AG04449 (cell line): ENCODE measurements at places on chromosomes 2 and 18.

DNA sequence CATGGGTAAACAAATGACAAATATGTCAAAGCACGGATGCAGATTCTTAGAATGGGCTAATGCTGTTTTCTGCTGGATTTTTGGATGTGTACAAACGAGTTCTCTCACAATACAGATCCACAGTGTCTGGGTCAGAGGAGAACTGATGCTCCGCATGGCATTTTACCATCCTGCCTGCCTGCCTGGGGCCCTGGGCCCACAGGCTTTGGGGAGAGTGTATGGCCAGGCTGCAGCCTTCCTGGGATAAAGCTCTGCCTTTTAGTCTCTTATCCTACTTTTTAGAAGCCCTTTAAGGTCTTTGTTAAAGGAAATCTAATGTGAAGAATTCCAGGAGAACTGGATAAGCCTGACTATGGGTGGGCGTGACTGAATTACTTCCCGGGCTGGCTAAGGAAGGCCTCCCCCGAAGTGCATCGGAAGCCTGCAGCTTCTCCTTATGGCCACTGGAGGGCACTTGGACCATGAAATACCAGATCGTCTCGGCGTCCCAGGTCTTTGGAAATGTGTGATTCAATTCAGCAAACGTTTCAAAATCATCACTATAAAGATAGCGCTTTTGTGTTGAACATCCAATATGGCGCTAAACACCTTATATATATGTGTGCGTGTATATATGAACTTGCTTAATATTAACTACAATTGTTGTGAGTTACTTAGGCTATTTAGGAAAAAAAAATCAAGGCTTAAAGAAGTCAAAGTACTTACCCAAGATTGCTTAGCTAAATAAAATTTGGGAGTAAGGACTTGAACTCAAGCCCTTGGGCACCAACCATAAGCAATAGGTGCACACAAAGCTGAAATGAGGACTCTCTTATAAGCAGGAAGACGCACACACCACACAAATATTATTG is 15.2 kb upstream of the DNPEP start:
- peak; percentile 42 for DNase-seq

DNA sequence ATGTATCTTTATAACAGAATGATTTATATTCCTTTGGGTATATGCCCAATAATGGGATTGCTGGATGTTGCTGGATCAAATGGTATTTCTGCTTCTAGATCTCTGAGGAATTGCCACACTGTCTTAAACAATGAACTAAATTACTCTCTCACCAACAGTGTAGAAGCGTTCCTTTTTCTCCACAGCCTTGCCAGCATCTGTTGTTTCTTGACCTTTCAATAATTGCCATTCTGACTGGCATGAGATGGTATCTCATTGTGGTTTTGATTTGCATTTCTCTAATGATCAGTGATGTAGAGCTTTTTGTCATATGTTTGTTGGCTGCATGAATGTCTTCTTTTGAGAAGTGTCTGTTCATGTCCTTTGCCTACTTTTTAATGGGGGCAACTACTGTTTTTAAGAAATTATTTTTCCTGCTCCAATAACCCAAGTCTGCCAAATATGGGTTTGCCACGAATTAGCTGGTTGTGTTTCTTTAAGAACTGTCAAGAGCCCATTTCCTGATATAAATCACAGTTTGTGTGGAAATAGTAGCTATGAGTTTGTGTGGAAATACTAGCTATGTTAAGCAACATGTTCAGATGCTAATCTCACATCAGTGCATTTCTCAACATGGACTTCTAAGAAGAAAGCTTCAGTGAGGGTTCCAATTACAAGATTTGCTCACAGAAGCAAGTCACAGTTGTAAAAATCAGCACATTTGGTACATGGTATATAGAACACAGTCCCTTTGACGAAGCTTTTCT is 259.4 kb downstream of the ANAPC1 start:
- peak; percentile 60 for DNase-seq

DNA sequence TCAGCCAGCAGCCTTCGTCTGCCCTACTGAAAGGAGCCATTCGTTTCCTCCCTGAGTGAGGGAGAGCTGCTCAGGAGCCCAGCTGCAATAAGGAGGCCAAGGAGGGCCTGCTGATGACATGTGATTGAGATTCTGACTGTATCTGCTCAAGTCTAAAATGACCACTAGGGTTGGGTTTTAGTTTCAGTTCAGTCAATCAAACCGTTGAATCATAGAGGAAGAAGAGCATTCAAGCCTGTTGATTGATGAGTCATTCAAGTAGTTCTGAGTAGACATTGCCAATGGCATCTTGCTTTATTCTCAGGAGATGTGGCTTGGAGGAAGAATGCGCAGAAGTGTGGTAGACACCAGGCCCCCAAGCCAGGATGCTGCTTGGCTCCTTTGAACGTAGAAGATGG is 19.9 kb upstream of the BCL2L11 start:
- DNase-seq, result no peak

DNA sequence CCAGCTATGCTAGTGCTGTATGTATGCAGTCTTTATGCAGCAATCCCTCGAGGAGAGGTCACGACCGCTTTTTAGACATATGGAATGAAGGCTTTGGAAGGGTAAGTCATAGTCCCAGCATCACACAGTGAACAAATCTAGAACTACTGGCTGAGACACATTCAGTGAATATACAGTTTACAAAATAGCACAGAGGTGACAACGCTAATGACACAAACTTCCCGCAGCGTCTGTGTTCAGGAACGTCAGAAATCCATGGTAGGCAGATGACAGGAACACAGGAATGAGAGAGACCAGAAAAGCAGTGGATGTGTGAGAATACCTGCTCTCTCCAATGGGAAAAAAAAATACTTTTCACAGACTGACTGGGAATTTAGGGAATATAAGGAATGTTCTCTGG is 29.6 kb downstream of the CABYR start:
- DNase-seq, result no peak
